Activated effector memory CD4-positive, alpha-beta T cell treated with anti-CD3 and anti-CD28 coated beads, Interleukin-2, amount 50 U/mL, for 16 hours (primary cell): ENCODE measurements at places on chromosomes 16 and 17.

DNA sequence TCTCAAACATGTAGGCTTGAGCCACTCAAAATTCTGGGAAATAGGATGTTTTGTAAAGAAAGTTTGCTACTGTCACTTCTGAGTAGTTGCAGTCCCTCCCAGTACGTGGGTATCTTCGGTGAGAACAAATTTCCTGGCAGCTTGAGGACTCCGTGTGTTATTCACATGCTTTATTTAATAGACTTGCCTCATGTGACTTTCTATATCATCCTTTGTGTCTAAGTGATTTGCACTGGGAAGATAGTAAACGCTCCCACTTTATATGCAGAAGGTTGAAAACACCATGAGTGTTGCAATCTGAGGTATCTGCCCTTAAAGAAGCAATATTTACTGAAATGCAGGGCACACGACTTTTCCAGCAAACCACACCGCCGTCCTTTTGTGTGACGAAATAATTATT, 643.7 kb downstream of the MAF start:
- no peak for DNase-seq

DNA sequence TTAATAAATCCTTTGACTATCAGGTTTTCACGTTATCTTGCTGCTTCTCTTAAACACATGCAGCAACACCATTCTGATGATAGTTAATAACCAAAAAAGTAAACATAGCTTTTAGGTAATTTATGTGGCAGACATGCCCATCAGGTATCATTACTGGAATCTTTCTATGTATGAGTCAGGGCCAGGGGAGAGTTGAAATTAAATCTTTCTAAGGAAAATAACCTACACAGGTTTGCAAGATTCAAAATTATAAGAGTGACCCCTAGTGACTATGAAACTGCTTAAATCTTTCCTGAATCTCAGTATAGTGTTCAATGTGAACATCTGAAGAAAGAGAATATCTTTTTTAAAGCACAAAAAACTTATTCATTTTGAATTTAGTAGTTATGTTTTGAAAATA, 666.6 kb downstream of the CDH11 start:
- DNase-seq: no peak

GRCh38 chr17:78853926-78854394, 13.3 kb upstream of the USP36 start:
- DNase-seq: no peak

GRCh38 chr16:75116081-75116910, at the start of gene LDHD:
TSS of gene LDHD (minus strand) at chr16:75116780. CDS start at chr16:75116720, 60 bp downstream.
- no peak for DNase-seq

DNA sequence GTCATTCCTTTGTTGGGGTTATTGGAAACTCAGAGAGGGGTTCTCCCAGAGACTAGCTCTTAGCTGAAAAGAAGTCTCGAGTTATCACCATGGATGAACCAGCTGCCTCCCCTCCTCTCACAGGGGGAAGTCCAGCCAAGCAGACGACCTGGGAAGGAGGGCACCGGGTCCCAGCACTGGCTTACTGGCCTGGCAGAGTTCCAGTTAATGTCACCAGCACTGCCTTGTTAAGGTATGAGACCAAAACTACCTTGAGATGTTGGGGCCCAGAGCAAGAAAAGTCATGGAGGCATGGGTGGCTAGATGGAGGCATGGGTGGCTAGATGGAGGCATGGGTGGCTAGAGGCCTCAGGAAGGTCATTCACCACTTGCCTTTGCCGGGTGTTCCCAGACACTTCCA, 72.4 kb downstream of the WIPI1 start:
- DNase-seq: no peak

GRCh38 chr17:66386498-66387351, 84.3 kb downstream of the PRKCA start:
- no peak for DNase-seq

- no peak for DNase-seq
Measured at GRCh38 chr17:69269131-69269998, 40.7 kb upstream of the ABCA10 start.

- no peak for DNase-seq
Measured at GRCh38 chr17:56506349-56506748, 87.2 kb upstream of the NOG start.

- no peak for DNase-seq
Measured at GRCh38 chr17:59519132-59519531, 46.3 kb upstream of the DHX40 start.

- DNase-seq: no peak
Measured at GRCh38 chr17:68424861-68425260, 32.4 kb downstream of the WIPI1 start.

GRCh38 chr17:79985361-79985942, 50.2 kb downstream of the TBC1D16 start:
- DNase-seq: no peak

GRCh38 chr16:49409121-49409520, 35.5 kb downstream of the C16orf78 start:
- no peak for DNase-seq

GRCh38 chr16:2675714-2676113, 6.6 kb upstream of the KCTD5 start:
- peak; percentile 41 for DNase-seq

GRCh38 chr17:37098910-37099664, 150.3 kb downstream of the AATF start:
- DNase-seq: no peak

DNA sequence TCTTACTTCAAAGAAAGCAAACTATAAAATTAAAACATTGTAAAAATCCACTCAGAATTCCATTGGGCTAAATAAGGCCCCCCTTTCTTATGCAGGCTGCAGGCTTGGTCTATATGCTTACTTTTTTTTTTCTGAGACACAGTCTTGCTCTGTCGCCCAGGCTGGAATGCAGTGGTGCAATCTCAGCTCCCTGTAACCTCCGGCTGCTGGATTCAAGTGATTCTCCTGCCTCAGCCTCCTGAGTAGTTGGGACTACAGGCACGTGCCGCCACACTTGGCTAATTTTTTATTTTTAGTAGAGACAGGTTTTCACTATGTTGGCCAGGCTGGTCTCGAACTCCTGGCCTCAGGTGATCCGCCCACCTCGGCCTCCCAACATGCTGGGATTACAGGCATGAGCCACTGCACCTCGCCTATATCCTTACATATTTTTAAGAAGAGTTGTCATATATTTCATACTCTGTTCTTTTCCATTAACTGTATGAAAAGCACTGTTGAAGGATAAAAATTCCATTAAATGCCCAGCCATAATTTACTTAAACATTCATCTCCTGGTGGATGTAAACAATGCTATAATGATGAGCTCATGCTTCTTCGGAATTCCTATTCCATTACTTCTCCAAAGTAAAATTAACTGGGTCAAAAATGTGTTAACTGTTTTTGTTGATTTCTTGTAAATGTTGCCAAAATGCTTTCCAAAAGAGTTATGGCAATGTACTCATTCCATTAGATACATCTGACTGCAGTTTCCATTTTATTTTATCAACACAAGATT, 17.8 kb downstream of the SNN start:
- no peak for DNase-seq

DNA sequence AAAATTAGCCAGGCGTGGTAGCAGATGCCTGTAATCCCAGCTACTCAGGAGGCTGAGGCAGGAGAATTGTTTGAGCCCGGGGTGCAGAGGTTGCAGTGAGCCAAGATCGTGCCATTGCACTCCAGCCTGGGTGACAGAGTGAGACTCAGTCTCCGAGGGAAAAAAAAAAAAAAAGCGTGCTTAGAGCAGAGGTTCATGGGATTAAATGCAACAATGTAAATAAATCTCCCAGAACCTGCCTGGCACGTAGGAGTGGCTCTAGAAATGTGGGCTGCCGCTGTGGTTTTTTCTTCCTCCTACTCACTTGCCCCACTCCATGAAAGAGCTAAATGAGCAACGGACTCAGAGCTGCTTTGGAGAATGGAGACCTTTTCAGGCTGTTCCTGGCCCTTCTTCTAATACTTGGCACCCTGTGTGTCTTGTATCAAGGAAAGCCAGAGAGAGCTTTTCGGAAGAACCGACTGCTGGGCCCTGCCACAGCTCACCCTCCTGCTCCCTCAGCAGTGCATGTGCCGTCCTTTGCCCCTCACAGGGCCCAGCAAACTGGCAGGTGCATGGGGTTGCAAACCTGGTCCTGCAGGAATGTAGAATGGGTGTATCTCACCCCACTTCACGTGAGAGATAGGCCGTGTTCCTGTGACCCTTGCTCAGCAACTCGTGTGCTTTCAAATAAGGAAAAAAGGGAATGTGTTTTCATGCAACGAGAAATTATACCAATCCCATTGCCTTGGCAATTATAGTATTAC, 52.0 kb downstream of the LDHD start:
- DNase-seq: no peak

DNA sequence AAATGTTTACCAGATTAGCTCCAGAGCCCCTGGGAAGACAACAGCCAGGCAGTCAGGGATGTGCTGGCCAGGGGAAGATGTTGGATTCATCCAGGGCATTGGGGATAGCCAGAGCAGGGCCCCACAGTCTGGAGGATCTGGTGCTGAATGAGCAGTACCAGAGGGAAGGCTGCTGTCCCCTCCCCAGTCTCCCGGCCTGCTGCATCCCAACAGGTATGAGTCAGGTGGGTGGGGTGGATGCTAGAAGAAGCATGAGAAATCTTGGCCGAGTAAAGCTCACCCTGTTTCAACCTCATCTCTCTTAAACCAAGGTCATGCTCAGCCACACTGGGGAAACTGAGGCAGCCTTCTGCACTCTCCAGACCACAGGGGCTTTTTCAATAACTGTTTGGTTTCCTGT, 71.9 kb upstream of the SEC14L1 start:
- no peak for DNase-seq

- no peak for DNase-seq
Measured at GRCh38 chr17:65220732-65221131, 83.6 kb downstream of the RGS9 start.

DNA sequence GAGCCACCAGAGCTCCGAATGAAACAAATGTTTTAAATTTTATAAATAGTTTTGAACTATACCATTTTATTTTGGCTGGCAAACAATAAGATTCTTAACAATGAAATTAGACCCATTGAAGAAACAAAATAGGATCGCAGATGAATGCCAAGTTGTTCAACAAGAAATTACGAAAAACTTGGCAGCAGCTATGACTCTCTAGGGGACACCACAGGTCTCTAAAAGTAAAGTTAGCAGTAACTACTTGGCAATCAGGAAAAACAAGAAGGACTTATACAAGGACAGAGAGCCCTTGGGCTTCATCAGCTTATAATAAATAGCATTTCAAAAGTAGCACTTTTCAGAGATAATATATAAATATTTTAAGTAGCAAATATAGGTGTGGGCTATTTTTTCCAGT, 603.8 kb upstream of the PSMD7 start:
- DNase-seq: no peak

GRCh38 chr17:12395733-12396354, 269.8 kb upstream of the MYOCD start:
- no peak for DNase-seq

DNA sequence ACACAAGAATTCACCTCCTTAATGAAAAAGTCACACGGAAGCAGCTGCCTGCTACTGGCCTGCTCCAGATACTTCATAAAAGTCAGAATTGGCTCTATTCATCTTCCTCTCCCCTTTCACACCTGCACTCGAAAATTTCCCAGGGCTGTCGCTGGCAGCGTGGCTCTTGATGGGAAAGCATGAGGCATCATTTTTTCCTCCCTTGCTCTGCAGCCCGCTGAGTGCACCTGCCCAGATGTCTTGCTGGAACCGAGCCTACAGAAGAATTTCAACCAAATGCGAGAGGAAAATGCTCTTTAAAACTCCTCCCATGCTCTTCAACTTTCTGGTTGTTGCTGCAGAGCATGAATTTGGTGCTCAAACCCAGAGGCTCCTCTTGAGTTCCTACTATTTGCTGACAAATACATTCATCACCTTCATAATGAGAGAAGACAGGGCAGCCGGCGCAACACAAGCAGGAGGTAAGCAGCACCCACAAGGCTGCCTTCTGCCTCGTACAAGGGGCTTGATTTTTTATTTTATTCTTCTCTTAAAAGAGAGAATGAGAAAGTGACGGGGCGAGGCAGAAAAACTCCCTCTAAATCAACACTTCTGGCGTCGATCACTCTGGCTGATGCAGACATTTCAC, 146.8 kb downstream of the ZFHX3 start:
- no peak for DNase-seq

GRCh38 chr17:72118335-72119076, 2.3 kb upstream of the SOX9 start:
- DNase-seq: no peak

GRCh38 chr17:39678340-39679116, 9.3 kb downstream of the PGAP3 start:
- no peak for DNase-seq

- DNase-seq: no peak
Measured at GRCh38 chr17:50298018-50298417, 23.8 kb downstream of the TMEM92 start.

DNA sequence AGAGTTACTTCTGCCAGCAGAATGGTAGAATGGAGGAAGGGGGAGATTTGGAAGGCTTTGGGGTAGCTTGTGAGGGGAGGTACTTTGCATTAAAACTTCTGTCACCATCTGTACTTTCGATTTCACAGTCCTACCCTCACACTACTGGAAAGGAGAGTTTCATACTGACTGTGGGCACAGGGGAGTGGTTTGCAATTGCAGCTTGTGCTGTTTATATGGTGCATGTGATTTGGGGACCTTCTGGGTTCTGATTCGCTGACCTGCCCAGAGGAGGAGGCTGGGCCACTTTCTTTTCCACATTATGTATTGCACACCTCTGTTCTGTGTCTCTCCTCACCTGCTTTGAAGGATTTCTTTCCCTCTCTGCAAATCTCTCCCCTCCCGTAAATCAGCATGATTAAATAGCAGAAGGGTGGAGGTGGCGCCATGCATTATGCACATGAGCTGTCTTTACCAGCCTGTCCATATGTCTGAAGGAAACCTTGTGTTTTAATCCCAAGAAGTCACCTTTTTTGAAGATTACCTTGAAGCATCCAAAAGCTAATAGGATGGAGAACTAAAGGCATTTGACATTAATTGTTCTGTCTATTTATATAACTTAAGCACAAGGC, 90.9 kb downstream of the RBFOX1 start:
- no peak for DNase-seq

DNA sequence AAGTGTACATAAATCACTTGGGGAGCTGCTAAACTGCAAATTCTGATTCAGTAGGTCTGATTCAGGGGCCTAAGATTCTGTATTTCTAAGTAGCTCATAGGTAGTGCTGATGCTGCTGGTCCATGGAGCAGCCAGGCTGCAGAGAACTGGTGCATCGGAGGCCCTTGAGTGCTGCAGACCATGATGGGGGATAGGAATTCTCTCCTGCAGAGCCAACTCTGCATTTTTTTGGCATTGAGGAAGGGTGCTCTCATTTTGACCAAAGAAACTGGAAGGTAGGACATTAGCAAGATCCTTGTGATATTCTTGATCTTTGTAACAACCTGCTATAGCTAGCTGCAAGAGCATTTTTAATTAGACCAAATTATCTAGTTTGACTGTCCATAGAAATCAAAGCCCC, 4.7 kb downstream of the HOXB2 start:
- no peak for DNase-seq

- DNase-seq: no peak
Measured at GRCh38 chr17:19943026-19943425, 34.6 kb downstream of the AKAP10 start.
